C1 segment of cervical spinal cord (tissue), 14 donors: ENCODE measurements at places on chromosomes 16 and 17.

DNA sequence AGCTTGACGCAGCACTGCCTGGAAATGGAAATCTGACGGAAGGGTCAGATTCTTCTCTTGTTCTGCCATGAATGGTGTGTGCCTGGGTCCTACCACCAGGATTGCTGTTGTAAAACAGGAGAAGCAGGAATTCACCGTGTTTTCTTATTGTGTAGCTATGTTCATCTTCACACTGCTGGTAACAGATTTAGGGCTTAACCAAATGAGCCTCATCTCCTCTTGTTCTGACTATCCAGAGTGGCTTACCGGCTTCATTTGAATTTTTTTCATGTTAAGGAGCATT is 97.3 kb upstream of the CHMP6 start:
- no peak for DNase-seq

- no peak for DNase-seq
Observed at GRCh38 chr17:59785091-59785799, 77.8 kb downstream of the VMP1 start.

GRCh38 chr17:57954397-57955182 is 622 bp downstream of the CUEDC1 start:
- DNase-seq: no peak

DNA sequence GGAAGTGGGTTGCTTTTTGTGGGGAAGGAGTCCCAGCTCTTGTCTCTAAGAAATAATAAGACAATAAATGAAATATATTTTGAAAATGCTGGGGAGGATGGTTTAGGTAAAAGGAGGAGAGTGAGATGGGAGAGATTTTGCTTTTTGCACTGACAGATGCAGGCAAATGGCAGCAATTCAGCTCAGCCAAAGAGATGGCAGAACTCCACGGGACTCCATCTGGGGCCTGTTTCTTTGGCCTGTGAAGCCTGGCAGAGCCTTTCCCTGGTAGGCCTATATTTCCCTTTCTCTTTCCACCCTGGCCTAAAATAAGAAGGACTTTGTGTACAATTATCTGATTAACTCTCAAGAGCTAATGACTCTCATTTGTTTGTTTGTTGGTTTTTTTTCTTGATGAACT is 1525.1 kb downstream of the CDH11 start:
- DNase-seq: no peak

- no peak for DNase-seq
Observed at GRCh38 chr17:21296097-21297025, 11.8 kb downstream of the MAP2K3 start.

GRCh38 chr16:81931927-81932326 is 79.3 kb downstream of the SDR42E1 start:
- no peak for DNase-seq

DNA sequence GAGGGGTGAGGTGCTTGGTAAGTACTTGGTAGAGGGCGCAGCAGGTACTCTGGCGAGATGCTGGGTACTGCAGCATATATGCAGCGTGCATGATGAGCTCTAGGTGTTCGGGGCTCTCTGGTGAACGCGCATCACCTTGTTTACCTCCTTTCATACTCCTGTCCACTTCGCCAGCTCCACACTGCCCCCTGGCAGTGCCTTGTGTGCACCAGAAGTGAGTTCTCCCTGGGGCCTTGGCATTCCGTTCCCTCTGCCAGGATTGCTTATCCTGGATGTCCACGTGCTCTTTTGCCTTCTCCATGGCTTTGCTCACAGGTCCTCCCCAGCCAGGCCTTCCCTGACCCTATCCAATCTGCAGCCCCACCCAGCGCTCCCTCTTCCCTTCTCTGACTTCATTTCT is 154.2 kb downstream of the MRM1 start:
- no peak for DNase-seq

- no peak for DNase-seq
Observed at GRCh38 chr16:8962393-8963009, 1.2 kb downstream of the USP7 start.

GRCh38 chr16:10408824-10409381 is 23.0 kb downstream of the ATF7IP2 start:
- DNase-seq: no peak

DNA sequence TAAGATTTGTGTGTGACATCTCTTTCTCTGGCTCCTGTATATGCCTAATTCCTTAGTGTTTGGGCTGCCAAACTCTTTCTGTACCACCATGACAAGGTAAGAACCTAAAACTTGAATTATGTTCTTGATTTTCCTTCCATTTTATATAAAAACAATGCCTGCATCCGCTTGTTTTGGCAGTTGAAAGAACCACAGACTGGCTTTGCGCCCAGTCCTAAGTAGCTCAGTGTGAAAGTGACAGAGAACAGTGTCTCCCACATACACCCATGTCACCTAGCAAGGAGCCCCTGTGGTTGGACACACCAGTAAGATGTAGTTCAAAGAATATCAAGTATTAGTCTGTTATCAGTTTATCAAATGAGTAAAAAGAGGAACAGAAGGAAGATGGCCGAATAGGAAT is 40.7 kb upstream of the SLC6A2 start:
- no peak for DNase-seq

DNA sequence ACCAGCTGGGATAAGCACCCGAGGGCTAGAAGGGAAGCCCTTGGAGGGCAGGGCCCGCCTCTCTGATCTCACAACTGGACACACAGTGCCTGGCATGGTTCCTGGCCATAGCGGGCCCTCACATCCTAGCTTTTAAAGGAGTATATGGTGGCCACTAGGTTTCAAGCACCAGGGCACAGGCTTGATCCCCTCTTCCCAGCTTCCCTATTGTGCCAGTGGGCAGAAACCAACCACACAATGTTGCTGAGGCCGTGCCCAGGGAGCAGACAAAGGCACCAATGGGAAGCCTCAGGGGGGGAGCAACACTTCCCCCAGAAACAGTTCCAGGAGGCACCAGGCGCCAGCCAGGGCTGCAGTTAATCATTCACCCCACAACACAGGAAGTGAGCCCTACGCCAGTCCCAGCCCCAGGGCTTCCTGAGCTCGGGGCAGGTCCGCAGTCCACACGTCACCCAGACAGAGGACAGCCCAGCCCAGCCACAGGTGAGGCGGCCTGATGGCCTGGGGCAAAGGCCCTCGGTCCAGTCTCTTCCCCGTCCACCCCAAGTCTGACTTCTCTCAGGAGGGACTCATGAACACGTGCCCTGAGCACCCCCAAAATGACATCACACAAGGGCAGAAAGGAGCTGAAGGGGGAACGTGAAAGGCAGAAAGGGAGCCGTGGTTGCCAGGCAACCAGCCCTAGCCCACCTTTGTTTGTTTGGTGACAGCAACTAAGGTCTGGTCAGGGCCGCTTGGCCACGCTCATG is 12.8 kb downstream of the SMIM5 start:
- peak; percentile 90 for DNase-seq

GRCh38 chr17:36999471-36999870 is 50.7 kb downstream of the AATF start:
- no peak for DNase-seq

DNA sequence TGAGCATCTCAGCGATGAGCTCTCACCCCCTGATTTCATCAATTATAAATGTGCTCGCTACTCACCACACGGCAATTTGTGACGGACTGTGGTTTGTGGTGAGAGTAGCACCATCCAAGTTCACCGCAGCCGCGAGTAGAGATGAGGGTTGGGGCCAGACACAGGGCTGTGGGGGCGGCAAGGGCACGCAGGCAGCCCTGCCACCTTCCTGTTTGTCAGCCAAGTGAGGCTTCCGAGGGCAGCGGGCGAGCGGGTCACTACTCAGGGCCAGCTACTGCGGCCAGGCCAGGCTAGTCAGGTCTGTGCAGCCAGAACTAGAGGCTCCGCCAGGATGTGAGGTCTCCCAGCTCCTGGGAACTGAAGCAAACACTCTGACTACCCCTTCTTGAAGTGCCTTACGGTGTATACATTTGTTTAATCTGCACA is 39.6 kb upstream of the MEOX1 start:
- no peak for DNase-seq

DNA sequence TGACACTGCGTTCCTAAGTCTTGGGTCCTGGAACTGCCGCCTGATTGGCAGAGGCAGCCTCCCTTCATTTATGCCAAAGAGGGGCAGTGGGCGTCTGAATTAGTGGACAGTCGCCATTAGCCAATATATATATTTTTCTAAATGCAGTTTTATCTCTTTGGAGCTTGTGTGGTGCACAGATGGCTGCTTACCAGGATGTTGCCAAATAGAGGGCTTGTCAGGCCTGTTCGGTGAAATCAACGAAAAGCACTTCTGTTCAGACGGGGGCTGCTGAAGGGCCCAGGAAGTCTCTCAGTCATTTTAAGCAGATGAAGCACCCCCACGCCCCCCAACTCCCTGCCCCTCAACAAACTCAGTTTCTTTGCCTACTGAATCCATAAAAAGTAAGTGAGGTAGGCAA is 66.0 kb downstream of the RAP1GAP2 start:
- DNase-seq: no peak

GRCh38 chr16:24440306-24440705 is 99.1 kb upstream of the RBBP6 start:
- no peak for DNase-seq

- no peak for DNase-seq
Observed at GRCh38 chr17:48160177-48161081, 52.9 kb downstream of the SNX11 start.

GRCh38 chr17:42294469-42295398 is 6.4 kb downstream of the STAT5A start:
- no peak for DNase-seq
